ENCODE measurements at places on chromosomes 2 and 18. TPM values are rescaled to one million over a fixed set of nuclear protein-coding genes. Genes with fewer than 3 reads are reported as not detected.
A peak's percentile ranks its signal among the peaks of the same experiment; 100 is the strongest.

RGPD4 gene
- total RNA-seq, result not detected

REG3G gene
- total RNA-seq, result not detected

SLC11A1 gene
- total RNA-seq, result 1.9 TPM

NPAS2 gene
- 2.6 TPM for total RNA-seq

SLC9A4 gene
- total RNA-seq, result not detected

PTPRN gene
- not detected for total RNA-seq

CHN1 gene
- total RNA-seq, result 3.4 TPM

GRCh38 chr2:134897932-134898331, 20.7 kb upstream of the CCNT2 start:
- DNase-seq, result no peak

- no peak for DNase-seq
Observed at GRCh38 chr2:73232403-73233153, 461 bp downstream of the PRADC1 start.

DNA sequence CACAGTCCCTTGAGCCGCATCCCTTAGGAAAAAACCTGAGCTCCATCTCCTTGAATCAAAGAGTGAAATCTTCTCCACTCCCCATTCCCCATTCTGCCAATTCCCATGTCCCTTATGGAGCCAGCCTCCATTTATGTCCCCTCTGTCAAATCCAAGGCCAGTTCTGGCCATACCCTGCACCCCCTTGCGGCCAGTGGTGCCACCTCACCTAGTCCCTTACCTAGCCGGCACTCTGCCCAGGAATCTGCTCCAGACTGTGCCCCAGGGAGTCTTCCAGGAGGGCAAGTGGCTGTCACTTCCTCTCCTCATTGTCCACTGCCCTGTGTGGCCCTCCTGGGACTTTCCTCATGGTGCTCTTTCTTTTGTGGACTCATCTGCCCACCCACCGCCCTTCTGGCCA, 195.4 kb upstream of the RMP24 start:
- DNase-seq, result no peak

DNA sequence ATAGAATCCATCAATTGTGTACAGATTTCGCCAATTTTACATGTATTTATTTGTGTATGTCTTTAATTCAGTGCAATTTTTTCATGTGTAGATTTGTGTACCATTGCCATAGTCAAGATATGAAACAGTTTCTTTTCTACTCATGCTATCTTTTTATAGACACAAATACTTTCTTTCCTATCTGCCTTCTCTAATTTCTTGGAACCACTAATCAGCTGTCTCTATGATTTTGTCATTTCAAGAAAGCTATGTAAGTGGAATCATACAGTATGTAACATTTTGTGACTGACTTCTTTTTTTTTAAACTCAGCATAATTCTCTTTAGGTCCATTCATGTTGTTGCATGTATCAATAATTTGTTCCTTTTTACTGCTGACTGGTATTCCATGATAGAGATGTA, 33.3 kb downstream of the KIAA1328 start:
- DNase-seq, result no peak

DNA sequence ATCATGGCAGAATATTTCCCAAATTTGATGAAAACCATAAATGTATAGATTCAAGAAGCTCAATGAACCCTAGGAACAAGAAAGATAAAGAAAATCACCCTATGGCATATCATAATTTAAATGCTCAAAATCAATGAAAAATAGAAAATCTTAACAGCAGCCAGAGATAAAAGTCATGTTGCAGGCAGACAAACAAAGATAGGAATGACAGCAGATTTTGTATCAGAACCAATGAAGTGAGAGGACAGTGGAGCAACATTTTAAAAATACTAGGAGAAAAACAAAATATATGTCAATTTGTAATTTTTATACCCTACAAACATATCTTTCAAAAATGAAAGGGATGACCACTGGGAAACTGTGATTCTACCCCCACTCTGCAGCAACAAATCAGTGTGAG, 203.3 kb downstream of the PIEZO2 start:
- no peak for DNase-seq

GRCh38 chr18:67553437-67553836, 36.9 kb upstream of the DSEL start:
- no peak for DNase-seq

DNA sequence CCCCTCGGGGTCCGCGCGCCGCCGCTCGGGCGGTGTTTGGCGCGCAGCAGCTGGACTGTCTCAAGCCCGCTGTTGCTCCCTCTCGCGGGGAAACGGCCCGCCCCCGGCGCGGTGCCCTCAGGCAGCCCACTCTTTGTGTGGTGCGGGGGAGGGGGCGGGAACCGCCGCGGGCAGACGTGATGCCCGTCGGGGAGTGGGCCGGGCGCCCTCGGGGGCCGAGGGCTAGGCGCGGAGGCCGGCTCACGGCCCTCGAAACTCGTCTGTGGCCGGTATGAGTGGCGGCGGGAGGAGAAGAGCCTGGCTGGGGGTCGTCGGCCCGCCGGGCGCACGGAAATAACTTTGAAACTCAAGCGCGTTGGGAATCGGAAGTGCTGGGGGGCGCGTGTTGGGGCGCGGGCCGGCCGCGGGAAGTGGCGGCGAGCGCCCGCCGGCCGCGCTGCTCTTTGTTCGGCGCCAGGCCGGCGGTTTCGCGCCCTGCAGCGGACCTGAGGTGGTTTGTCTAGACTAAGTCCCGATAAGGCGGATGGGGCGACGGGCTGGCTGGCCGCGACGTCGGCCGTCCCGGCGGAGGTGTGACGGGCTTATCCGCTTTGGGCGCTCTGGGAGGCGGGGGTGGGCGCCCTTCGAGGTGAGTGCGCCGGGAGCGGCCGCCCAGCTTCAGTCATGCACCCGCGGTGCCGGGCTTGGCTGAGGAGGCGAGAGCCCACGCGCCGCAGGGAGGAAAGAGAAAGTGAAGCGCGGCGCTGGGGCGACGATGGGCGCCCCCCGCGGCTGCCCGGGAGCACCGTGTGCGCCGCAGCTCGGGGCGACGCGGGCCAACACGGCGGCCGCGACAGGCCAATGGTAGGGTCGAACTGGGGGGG, 679 bp downstream of the PTMA start:
- peak; percentile 67 for DNase-seq

GRCh38 chr18:42883169-42883568, 232.3 kb downstream of the RIT2 start:
- DNase-seq, result no peak

GRCh38 chr2:159903443-159904126, 105.6 kb upstream of the CD302 start:
- peak; percentile 76 for DNase-seq

DNA sequence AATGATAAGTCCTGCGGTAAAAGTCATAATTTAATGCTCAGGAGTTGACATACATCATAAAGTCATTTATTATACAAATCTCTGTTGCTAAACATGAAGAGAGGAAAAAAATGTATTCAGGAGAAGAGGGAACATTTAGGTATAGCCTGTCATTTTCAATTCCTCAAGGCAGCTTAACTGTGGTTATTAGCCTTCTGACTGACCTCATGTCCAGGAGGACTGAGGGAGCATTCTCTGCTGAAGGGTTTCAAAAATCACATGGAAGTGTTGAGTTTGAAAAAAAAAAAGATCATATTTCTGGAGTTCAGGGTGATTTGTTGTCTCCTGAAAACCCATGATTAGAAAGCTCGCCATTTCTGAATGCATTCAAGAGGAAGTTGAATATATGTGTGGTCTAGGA, 1371.1 kb upstream of the LRRTM1 start:
- DNase-seq, result no peak

- DNase-seq, result no peak
Observed at GRCh38 chr2:100809506-100809905, 10.4 kb upstream of the NPAS2 start.

Measured in CD4-positive, alpha-beta memory T cell (primary cell).